ENCODE measurements at places on chromosomes 13 and 19.

- DNase-seq, result peak; percentile 38
These were observed 7.7 kb downstream of the TECR start for GRCh38 chr19:14536926-14537692.

GRCh38 chr13:99870541-99870940 lies 101.0 kb downstream of the ZIC5 start:
- DNase-seq, result no peak

DNA sequence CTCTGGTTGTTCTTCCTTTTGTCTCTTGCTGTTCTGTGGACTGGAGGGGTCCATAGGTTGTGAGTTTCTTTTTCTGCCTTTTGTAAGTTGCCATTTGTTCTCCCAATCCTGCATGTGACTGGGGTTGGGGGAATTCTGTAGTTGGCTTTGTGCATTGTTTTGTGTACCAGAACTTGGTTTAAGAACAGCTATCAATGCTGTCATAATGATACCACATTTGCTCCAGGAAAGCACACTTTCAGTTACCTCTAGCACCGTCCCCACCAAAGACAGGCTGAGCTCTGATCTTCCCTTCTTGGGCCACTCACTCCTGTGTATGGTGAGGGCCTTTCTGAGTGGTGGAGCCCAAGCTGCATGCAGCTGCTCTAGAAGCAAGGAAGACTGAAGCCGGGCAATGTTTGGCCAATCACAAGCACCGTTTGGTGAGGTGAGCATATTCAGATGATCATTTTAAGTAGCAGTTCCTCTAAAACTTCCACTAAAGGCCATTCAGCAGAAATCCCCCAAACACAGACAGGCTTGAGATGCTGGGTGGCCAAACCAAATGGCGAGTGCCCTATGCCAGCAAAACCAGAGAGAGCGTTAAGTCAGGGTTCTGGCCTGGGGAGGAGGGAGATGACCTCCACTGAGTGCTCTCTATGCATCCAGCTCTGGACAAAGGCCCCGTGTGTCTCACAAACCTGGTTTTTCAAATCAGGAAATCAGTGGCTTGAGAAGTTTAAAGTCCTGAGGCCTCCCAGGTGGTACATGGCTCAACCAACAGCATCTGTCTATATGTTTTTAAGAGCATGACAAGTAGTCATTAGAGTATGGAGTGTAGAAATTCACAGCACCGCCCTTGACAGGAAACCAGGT lies 120.7 kb upstream of the SPATA13 start:
- no peak for DNase-seq

GRCh38 chr19:9205501-9206113 lies 13.8 kb downstream of the OR7D4 start:
- peak; percentile 64 for DNase-seq

GRCh38 chr19:29006057-29006735 lies 206.8 kb downstream of the UQCRFS1 start:
- peak; percentile 78 for DNase-seq

- DNase-seq, result no peak
These were observed 34.5 kb upstream of the GAS6 start for GRCh38 chr13:113898391-113898790.

GRCh38 chr19:45467115-45467455 lies 711 bp upstream of the FOSB start:
- DNase-seq, result no peak

- DNase-seq, result no peak
These were observed 25.4 kb downstream of the MIR17HG start for GRCh38 chr13:91372911-91373310.

DNA sequence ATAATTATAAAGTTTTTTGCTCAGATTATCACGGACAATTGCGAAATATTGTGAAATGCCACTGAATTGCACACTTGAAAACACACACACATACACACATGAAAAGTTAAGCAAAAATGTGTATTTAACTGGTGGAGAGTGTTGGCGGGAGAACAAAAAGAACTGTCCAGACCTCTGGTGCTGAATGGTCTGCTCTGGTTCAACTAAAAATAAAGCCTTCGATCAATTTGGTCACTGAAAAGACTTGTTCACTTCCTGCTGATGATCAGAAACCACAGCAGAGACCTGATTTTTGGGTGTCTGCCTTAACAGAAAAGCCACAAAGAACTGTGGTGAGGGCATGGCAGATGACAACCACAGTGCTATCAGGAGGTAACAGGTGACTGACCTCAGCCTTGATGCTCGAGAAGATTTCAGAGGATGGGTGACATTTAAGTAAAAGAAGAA lies 4.0 kb upstream of the IGFL1 start:
- peak; percentile 21 for DNase-seq

GRCh38 chr19:19081642-19082151 lies 17.9 kb downstream of the SLC25A42 start:
- no peak for DNase-seq

DNA sequence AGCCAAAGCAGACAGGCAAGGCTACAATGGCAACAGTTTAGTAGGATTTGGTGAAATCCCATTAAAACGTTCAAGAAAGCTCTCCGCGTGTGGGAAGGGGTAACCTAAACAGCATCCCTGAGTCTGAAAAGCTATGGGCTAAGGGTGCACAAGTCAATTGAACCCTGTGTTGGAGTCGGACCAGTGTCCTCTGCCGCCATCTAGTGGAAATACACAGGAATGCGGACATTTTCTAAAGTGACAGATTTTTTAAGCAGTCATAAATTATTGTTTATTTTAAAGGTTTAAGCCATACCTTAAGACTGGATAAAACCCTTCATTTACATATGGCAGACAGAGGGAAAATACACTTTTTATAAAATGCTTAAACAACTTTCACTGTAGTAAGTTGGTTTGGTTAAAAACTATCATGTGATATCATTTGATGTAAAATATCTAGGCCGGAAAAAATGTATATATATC lies 26.5 kb upstream of the LSM14A start:
- peak; percentile 64 for DNase-seq

DNA sequence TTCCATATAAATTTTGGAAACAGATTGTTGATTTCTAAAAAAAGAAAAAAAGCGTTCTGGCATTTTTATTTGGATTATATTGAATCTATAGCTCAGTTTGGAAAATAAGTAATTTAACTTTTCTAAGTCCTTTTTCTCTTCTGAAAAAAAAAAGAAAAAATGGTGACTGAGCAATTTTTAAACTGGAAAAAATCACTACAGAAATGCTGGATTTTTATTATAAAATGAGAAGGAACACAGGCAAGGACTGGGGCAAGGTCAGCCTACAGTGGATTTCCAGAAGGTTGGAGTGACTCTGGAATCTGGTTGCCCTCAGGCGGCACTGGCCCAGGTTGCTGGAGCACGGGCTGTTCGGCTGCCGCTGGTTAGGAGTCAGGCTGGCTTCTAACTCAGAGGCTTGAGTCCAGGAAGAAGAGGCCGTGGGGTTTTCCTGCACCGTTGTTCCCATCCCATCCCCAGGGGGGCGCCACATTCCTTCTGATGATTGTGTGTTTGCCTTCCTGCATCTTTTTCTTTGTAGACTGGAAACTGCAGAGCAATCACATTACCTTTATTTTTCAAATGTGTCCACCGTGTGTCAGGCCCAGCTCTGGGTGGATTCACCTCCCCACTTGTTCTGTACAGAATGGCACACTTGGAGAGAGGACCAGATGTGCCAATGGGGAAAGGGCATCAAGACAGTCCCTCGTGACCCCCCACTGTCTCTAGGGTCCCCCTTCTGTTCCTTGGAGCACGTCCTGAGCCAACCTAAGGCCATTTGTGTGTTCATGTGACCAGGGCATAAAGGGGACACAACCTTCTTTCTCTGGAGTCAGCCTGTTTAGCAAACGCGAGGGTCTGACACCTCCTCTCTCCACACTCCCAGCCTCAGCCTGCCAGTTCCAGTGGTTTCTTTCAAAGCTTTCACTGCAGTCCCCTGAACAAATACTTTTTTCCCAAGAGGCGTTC lies 44.5 kb upstream of the GTF3A start:
- DNase-seq, result peak; percentile 49

DNA sequence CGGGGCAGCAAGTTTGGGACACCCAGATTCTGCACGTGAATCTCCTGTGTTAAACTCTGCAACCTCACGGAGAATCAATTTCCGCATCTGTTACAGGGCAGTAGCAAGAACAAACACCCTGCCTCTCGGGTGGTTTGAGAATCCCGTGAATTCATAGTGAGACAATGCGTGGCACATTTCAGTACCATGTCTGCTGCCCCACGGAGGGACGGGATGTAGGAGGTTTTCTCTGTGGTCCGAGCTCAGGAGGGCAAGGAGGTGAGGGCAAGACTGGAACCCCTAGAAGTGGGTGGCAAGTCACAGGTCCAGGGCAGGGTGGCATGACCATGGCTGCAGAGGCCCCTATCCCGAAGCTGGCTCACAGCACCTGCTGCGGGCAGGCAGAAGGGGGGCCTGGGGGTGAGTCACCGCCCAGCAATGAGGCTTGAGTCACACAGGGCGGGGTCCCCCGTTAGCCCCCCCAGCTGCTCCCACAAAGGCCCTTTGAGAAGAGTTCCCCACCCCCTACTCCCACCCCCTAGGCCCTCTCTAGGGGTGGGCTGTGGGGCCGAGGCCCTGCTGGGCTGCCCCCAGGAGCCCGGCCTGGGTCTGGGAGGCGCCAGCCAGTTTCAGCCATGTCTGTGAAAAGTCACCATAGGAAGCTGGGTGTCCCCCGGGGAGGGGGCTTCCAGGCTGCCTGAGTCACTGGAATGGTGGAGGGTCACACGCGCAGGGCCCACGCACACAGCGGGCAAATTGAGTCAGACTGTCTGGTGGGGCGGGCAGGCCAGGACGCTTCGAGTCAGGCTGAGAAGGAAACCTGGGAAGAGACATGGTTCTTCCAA lies 25.8 kb upstream of the NANOS3 start:
- peak; percentile 98 for DNase-seq

GRCh38 chr13:74073274-74073673 lies 60.9 kb downstream of the KLF12 start:
- DNase-seq, result no peak

DNA sequence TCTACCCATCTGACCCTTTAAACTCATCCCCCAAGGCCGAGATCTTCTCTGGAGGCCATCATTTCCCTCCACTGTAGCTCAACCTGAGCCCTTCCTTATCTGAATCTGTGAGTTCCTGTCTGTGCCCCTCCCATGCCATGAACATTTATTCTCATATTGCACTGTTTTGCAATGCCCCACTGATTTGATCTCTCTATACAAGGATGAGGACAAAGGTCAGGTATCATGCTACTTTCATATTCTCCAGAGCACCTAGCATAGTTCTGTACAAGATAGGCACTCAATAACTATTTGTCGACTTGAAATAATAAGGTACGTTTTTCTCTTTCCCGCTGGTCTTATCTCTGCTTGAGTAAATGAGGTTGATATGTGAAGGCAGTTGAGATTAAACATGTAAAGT lies 135.5 kb downstream of the KLF5 start:
- no peak for DNase-seq

GRCh38 chr13:110363010-110363409 lies 55.9 kb downstream of the COL4A2 start:
- DNase-seq, result no peak

DNA sequence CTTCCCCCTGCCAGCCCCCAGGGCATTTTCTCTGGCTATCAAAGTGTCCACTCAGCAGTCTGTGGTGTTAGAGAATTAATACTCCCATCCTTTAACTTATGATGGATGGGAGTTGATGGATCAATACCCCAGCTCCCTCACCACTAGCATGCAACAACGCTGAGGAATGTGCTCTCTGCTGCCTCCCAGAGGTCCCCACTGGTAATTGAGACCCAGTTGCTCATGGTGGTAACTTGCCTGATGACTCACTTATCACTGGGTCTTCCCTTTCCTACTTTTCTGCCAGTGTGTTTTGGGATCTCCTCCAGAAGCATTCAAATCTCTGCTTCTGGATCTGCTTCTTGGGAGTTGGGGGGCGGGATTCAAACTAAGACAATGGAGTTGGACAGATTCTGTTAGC lies 20.3 kb upstream of the CACNA1A start:
- peak; percentile 19 for DNase-seq

DNA sequence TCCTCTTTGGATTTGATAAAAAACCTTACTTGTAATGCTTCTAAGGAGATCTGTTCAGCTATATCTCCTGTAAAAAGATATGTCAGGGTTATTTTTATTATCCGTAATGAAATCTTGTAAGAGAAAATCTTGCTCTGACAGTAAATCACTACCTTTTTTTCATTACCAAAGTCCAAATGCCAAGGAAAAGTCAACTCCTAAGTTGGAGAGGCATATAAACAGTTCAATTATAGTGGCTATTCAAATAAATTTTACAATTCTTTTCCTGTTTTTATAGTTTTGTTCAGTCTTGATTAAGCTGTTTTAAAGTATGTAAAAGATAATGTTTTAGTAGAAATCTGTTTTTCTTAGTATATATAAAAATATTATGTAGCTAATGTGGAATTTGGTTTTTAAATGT lies 9.0 kb downstream of the KCTD4 start:
- DNase-seq, result no peak

DNA sequence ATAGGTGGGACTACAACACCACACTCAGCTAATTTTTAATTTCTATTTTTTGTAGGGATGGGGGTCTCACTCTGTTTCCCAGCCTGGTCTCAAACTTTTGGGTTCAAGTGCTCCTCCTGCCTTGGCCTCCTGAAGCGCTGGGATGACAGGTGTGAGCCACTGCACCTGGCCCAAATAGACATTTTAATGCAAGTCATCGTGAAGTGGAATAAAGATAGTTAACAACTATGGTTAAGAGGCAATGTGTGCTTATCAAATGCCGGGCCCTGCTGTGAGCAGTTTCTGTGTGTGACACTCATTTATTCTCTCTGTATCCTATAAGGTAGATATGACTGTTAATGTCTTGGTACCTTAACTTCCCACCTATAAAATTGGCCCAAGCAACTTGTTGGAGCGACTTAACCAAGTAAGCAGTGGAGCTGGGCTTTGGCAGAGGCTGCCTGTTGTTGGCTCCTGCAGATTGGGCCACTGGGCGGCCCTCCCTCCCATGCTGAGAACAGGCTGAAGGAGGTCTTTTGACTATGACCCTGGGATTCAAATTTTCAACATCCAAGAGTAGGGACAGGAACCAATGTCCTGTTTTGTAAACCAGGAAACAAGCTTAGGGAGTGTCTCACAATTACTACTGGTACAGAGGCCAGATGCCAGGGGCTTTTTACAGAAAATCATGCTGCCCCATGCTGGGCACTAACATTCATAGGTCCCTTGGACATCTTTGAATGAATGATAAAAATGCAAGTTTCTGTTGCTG lies 450.7 kb downstream of the TSHZ3 start:
- DNase-seq, result no peak

DNA sequence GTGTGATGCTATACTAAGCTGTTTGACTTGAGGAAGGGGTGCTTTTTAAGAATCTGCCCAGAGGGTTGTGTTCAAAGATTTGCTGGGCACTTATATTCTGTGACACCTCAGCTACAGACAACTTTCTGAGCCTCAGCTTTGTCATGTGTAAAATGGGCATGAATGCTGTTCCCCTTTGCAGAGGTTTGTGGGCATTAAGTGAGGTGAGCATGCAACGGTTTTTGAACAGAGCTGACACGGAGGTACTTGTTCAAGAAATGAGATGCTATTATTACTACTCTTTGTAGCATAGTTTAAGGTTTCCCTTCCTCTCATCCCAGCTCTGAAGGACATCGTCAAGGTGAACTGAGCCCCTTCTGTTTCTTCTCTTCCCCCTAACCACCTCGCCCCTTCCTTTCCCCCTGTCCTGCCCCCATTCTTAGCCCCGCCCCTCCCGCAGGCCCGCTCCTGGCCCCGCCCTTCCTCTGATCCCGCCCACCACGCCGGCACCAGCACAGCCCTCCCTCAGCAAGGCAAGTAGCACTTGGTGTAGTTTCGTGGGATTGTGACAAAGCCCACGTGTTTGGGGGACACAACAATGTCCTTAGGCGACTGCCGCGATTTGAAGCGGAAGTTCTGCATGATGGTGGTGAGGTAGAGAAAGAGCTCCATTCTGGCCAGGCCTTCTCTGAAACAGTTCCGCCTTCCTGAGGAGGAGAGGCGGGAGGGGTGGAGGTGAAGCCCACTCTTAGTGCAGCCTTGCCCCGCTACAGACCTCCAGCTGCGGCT lies 26.1 kb upstream of the CYP2A7 start:
- no peak for DNase-seq

Data from fibroblast of skin of scalp (primary cell).